Pulmonary artery endothelial cell (primary cell): ENCODE measurements at places on chromosomes 13 and 19. TPM values are rescaled to one million over a fixed set of nuclear protein-coding genes. Genes with fewer than 3 reads are reported as not detected.

Gene MBD3L2
- not detected in 2 replicates for total RNA-seq

Gene C19orf47
- 7.4 and 10.5 TPM in 2 replicates for total RNA-seq

Gene PPP1R13L
- total RNA-seq: 8.2 and 8.6 TPM in 2 replicates

Gene LILRB4
- total RNA-seq: not detected in 2 replicates

Gene ZNF709
- 2.6 and 3.9 TPM in 2 replicates for total RNA-seq

Gene IZUMO2
- not detected in 2 replicates for total RNA-seq

Gene OR4F17
- total RNA-seq: not detected in 2 replicates

Gene ATP8B3
- 0.92 and 3.3 TPM in 2 replicates for total RNA-seq

Gene ZNF333
- 12.3 and 17.8 TPM in 2 replicates for total RNA-seq

Gene PGLYRP2
- total RNA-seq: 0.04 TPM in 1 of 2 replicates, not detected in the other

Gene GSX1
- not detected in 2 replicates for total RNA-seq

Gene ACP7
- total RNA-seq: 0.20 and 0.21 TPM in 2 replicates

Gene DAND5
- total RNA-seq: 0.07 TPM in 1 of 2 replicates, not detected in the other

Gene KXD1
- total RNA-seq: 75.2 and 84.4 TPM in 2 replicates

Gene TMEM272
- total RNA-seq: not detected in 2 replicates

Gene UPK1A
- not detected in 2 replicates for total RNA-seq

Gene SPIB
- 0.04 TPM in 1 of 2 replicates, not detected in the other for total RNA-seq

Gene CRX
- total RNA-seq: not detected in 2 replicates

Gene SYNE4
- under 0.01 and 0.07 TPM in 2 replicates for total RNA-seq

Gene ADM5
- 0.40 and 0.74 TPM in 2 replicates for total RNA-seq

Gene CDX2
- total RNA-seq: not detected in 2 replicates

Gene PABPC3
- 0.07 and 0.11 TPM in 2 replicates for total RNA-seq

Gene RASAL3
- 0.60 and 0.79 TPM in 2 replicates for total RNA-seq

Gene MYO1F
- total RNA-seq: 0.13 and 0.25 TPM in 2 replicates
